ENCODE measurements at places on chromosomes 11 and 22.
A peak's percentile ranks its signal among the peaks of the same experiment; 100 is the strongest.

DNA sequence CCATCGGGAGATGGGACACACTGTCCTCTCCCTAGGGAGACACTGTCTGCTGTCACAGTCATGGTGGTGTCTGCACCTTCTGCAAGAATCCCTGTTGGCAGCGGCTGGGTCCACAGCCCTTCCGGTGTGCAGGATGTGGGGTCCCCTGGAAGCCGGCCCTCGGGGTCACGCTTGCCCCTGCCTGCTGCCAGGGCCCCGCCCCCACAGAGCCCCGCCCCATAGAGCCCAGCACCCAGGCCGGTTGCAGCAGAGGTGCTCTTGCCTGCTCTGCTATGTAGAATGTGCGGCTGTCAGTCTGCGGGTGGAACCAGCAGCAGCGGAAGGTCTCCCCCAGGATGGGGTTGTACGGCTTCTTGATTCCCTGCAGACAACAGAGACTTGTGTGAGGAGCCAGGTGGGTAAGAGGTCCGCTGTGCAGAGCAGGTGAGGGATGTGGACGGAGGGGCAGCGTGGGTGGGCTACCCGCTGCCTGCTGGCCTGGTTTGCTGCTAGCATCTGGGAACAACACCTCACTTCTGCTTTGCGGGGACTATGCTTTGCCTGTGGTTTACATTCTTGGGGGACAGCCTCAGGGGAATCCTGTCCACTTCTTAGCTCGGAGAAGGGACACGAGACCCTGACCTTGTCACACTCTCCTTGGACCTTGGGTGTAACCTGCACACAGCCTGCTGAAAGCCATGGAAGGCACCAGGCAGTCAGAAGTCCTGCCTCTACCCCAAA lies 44.9 kb upstream of the CARS1 start:
- DNase-seq: no peak

GRCh38 chr11:1221848-1222311 lies 986 bp upstream of the MUC5B start:
- no peak for DNase-seq

DNA sequence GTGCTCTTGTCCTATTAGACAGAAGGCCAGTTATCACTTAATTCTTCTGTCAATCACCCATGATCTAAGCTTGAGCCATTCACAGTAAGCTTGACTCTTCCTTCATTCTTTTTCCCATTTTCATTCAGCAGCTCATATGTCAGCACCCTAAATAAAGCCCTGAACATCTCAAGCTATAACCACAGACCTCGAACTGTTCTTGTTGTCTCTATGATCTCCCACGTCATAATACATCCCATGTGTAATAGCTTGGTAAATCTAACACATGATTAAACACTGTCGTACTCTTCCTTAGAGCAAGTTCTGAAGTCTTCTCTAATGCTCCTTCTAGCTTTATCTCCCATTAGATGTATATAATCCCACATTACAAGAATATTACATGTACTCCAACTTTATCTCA lies 14.4 kb downstream of the MUC15 start:
- DNase-seq: peak; percentile 2

GRCh38 chr11:86781546-86781945 lies 18.8 kb upstream of the PRSS23 start:
- no peak for DNase-seq

DNA sequence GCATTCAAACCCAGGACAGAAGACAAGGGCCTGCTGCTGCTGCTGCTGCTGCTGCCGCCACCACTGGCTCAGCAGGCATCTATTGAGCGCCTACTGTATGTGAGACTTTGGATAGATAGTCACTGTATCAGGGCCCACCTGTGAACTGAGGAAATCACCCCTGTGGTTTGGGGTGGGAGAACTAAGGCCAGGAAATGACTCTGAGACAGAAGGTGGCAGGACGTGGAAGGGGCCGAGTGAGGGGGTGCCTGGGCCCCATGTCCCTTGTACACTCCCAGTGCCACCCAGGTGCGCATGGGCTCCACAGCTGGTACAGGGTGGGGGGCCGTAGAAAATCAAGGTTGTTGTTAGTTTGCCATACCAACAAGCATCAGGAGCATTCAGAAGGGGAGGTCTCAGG lies 50.6 kb downstream of the ARHGAP8 start:
- no peak for DNase-seq

DNA sequence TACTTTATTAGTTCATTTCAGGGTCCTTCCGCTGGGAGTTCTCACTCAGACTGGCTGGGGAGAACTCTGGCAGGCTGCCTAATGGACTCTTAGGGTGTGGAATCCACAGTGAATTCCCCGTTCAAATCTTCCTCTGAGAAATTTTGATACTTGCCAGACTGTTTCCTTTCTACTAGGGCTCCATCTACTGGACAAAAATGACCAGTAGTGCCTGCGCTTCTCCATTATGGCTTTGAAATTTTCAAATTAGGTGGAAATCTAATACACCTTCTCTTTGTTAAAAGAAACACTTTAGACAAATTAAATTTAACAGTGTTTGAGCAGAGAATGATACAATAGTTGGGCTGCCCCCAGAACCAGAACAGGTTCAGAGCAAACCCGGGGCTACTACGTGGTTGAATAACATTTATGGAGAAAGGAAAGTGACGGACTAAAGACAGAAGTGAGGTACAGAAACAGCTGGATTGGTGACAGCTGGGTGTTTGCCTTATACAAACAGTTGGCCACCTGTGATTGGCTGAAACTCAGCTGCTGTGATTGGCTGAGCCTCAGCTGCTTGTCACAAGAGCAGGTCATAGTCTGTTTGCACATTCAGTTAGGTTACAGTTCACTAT lies 52.9 kb upstream of the FDX1 start:
- DNase-seq: peak; percentile 89

- DNase-seq: no peak
Observed at GRCh38 chr11:122645847-122646246, 9.7 kb upstream of the UBASH3B start.

DNA sequence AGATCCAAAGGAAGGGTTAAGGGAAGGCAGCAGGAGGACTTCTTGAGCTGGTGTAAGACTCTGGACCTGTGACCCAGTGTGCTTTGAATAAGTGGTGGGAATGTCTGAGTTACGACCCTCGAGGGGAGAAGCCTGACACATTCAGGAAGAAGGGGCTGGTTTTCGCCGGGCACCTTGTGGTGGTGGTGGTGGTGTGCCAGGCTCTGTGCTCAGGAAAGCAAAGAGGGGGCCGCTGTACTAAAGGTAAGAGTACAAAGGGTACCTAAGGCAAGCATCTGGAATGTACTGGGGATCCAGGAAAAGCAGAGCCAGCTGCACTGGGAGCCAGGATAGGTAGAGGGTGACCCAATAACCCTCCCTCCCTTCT lies 6.3 kb downstream of the KLHL35 start:
- no peak for DNase-seq

DNA sequence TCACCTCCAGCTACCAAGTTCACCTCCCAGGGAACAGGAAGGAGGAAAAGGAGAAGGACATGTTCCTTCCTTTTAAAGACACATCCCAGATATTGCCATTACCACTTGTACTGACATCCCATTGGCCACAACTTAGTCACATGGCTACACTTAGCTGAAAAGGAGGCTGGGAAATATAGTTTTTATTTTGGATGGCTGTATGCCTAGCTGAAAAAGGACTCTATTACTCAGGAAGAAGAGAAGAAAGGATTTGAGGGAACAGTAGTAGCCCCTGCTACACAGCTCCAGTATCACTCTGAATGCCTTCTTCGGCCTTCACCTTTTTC lies 2.1 kb upstream of the APOA5 start:
- DNase-seq: peak; percentile 23

DNA sequence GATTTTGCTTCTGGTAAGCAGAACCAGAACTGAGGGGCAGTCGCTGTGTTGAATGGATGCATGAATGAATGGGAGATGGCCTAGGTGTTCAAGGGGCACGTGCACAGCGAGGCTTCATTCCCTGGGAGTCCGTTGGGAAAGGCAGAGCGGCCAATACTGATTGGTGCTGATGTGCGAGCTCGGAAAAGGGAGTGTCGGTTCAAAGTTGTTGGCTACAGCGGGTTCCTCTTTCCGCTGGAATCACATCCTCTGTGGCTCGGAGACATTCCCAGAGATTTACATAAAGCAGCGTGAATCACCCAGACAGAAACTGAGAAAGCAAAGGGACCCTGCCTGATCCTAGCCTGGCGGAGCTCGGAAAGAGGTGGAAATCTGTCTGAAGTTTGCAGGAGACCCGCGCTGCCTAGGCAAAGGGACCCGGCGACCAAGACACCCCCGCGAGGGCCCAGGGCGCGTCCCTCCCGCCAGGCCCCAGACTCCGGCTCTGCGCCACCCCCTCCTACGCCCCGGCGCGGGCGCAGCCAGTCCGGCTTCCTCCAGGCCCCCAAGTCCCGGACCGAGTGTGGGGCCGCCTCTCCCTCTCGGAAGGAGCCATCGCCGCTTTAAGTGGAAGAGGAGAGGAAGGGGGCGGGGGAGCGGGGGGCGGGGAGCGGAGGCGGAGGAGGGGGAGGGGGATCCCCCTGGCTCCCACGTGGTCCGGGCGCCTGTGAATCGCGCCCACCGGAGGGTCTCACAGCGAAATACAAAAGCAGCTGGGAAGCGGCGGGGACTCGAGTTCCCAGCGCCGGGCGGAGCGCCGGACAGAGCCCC lies at the start of gene FJX1:
Gene FJX1, plus strand, starts transcription at position 774 of the 810 bp plus-strand sequence. CDS start 177 bp downstream, outside the sequence.
- peak; percentile 92 for DNase-seq

DNA sequence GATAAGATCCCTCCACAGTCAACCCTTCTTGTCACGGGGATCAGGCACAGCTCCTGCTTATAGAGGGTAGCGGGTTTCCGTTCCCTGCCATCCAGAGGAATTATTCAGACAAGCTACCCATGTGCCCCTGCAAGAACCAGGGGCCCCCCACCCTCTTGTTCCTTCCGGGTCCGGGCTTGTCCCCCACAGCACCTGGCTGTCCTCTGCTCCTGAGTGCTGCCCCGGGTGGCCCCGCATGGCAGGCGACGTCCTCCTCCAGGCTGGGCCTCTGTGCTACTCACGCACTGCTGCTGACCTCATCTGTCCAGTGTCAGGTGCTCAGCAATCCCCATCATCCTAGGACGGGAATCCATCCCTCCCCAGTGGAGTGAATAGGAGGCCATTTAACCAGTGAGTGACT lies 24.7 kb downstream of the CELSR1 start:
- no peak for DNase-seq

DNA sequence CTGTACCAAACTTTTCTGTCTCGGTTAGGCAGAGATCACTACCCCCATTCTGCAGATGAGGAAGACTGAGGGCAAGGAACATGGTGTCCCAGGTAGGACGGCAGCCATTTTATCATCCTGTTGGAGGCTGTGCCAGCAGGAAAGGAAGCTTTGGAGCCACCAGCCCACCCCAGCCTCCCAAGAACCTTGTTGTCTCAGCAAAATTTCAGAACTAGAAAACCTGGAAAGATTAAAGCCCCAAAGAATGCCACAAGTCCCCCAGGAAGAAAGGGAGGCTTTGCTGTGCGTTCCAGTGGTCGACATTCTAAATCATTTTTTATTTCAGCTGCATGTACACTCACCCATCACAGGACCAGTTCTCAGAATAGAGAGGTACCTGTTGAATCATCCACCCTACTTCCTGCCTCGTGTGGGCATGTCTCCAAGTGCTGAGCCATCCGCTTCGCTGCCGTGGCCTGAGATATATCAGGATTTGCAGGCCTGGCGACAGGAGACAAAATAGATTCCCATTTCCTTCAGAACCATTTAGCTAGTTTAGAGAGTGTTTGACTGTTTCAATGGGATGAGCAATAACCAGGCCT lies 13.0 kb upstream of the EIF3D start:
- peak; percentile 96 for DNase-seq

GRCh38 chr11:83306200-83307080 lies 20.3 kb upstream of the CCDC90B start:
- no peak for DNase-seq

GRCh38 chr11:85791409-85791990 lies 19.4 kb downstream of the SYTL2 start:
- no peak for DNase-seq

- DNase-seq: no peak
Observed at GRCh38 chr22:35678836-35679235, 30.6 kb downstream of the APOL6 start.

GRCh38 chr11:36340897-36341296 lies 44.8 kb downstream of the PRR5L start:
- no peak for DNase-seq

- DNase-seq: peak; percentile 39
Observed at GRCh38 chr11:58675334-58676155, 53.1 kb downstream of the CNTF start.

DNA sequence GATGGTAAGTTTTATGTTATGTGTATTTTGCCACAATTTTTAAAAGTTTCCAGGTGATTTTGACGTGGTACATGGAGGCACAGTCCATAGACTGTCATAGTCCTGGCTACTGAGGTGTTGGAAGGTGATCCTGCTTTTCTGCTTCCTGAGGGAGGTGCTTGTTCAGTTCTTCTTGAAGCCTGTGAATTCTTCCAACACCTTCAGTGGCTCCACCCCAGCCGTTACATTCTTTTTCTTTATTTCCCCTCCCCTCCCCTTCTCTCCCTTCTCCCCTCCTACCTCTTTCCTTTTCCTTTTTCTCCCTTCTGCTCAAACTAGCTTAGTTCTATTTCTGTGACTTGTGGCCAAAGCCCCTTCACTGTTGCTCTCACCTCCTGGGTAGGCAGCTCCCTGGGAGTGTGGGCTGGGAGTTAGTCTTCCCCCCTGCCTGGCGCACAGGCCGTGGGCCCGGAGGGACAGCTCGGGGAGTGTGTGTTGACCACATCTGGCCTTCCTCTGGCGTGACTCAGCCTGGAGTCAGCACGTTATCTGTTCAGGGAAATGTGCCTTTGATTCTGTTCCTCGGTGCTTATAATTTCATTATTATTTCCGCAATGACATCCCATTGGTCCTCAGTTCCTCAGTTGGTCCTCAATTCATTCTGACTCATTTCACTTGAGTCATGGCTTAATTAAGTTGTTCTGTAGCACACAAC lies 566.2 kb downstream of the TBC1D22A start:
- DNase-seq: peak; percentile 79

GRCh38 chr11:57391539-57391938 lies 1.1 kb upstream of the PRG2 start:
- DNase-seq: no peak

GRCh38 chr11:45213316-45213665 lies 66.9 kb downstream of the PRDM11 start:
- no peak for DNase-seq

DNA sequence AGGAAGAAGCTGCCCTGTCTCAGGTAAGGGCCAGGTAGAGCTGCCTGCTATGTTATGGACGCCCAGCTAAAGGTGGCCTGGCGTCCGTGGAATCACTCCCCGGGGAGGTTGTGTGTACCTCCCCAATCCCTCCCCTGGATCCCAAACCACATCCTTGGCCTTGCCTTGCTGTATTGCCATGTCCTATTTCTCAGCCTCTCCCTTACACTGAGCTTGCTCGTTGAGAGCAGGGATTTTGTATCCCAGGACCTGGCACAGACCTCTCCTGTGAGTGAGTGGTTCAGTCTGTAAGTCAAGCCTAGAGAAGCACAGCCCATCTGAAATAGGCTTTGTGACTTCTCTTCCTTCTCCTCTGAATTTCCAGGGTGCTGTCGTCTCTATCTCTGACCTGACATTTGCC lies 53.9 kb downstream of the TRAF6 start:
- peak; percentile 77 for DNase-seq

- DNase-seq: no peak
Observed at GRCh38 chr11:8097926-8098325, 16.9 kb downstream of the TUB start.

DNA sequence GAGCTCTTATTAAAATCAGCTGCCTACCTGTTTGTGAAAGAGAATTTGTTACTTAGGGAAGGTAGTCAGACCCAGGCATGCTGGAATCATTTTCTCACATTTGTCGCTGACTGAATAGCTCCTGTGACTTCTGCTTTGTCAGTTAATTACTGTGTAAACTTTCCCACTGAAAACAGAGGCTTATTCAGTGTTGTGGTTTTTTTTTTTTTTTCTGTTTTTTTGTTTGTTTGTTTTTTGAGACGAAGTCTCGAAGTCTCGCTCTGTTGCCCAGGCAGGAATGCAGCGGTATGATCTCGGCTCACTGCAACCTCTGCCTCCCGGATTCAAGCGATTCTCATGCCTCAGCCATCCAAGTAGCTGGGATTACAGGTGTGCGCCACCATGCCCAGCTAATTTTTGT lies 5.6 kb upstream of the LDLRAD3 start:
- DNase-seq: no peak

Data from amniotic epithelial cell (primary cell).